ENCODE measurements at places on chromosomes 7 and 10. TPM values are rescaled to one million over a fixed set of nuclear protein-coding genes. Genes with fewer than 3 reads are reported as not detected.

CALHM3 gene
- total RNA-seq: 0.34 TPM

PIP gene
- total RNA-seq: not detected

SKIDA1 gene
- total RNA-seq: 0.64 TPM

EPO gene
- total RNA-seq: not detected

WIPF3 gene
- not detected for total RNA-seq

GIMAP1 gene
- total RNA-seq: not detected

BCL7B gene
- total RNA-seq: 56.0 TPM

IQCE gene
- total RNA-seq: 9.5 TPM

SAMD9L gene
- 5.5 TPM for total RNA-seq

KLF14 gene
- 0.45 TPM for total RNA-seq

TMEM130 gene
- 0.15 TPM for total RNA-seq

BAMBI gene
- 65.3 TPM for total RNA-seq

STRIP2 gene
- 7.6 TPM for total RNA-seq

CAMK2B gene
- total RNA-seq: 0.11 TPM

CALCR gene
- not detected for total RNA-seq

PILRB gene
- total RNA-seq: 31.3 TPM

C7orf33 gene
- total RNA-seq: not detected

GPRIN2 gene
- not detected for total RNA-seq

SLIT1 gene
- not detected for total RNA-seq

GIMAP5 gene
- total RNA-seq: not detected

RELN gene
- under 0.01 TPM for total RNA-seq

DPP6 gene
- not detected for total RNA-seq

ZNF485 gene
- total RNA-seq: 4.2 TPM

MLXIPL gene
- 0.05 TPM for total RNA-seq

AP3M1 gene
- 12.5 TPM for total RNA-seq

All from A375 (cell line).